NCI-H774 (cell line): ENCODE measurements at places on chromosomes 13 and 19.

DNA sequence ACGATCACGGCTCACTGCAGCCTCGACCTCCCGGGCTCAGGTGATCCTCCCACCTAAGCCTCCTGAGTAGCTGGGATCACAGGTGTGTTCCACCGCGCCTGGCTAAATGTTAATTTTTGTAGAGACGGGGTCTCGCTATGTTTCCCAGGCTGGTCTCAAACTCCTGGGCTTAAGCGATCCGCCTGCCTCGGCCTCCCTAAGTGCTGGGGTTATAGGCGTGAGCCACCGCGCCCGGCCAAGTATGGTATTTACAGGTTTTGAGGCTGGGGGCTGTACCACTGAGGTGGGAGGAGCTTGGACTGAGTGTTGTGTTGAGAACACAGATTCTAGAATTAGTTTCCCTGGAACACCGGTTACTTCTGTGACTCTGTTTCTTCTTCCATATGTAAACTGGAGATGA lies 452 bp upstream of the PPM1N start:
- no peak for DNase-seq

GRCh38 chr13:101727118-101727517 lies 274.6 kb downstream of the ITGBL1 start:
- no peak for DNase-seq

GRCh38 chr13:20401531-20401930 lies 124.1 kb downstream of the CRYL1 start:
- DNase-seq = no peak

- no peak for DNase-seq
Observed at GRCh38 chr19:16938211-16938610, 49.4 kb downstream of the F2RL3 start.

DNA sequence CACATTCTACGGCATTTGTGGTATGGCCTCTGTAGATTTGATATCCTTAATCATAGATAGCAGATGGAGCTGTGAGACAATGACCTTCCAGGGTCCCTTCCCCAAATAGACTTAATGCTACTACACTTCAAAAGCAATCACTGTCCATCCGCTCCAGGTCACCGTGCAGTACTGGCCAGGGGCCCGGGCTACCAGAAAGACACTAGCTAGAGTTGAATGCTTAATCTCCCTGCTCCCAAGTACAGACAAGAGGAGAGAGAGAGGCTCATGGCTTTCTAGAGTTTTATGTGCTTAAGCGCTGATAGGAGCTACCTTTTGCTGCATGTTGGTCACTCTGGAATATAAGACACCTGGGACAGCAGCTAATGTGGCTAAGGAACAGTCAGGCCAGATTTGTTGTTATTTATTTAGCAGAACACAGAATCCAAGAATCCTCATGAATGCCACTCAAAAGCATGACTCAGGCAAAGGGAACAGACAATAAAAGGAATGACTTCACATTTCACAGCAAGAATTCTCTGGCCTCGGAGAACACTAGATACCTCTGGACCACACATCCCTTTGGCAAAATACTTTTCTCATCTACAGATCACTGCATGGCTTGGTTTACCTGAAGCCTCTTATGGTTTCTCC lies 165.0 kb downstream of the LACC1 start:
- no peak for DNase-seq

DNA sequence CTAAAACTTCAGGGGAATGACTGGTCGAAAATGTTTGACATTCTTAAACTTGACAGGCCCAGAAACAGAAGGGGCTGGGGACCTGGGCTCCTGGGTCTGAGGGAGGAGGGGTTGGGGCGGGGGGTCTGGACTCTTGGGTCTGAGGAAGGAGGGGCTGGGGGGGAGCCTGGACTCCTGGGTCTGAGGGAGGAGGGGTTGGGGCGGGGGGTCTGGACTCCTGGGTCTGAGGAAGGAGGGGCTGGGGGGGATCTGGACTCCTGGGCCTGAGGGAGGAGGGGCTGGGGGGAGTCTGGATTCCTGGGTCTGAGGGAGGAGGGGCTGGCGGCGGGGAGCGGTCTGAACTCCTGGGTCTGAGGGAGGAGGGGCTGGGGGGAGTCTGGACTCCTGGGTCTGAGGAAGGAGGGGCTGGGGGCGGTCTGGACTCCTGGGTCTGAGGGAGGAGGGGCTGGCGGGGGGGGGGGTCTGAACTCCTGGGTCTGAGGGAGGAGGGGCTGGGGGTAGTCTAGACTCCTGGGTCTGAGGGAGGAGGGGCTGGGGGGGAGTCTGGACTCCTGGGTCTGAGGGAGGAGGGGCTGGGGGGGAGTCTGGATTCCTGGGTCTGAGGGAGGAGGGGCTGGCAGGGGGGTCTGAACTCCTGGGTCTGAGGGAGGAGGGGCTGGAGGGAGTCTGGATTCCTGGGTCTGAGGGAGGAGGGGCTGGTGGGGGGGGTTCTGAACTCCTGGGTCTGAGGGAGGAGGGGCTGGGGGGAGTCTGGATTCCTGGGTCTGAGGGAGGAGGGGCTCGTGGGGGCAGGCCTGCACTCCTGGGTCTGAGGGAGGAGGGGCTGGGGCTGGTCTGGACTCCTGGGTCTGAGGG lies 5.5 kb upstream of the KLK6 start:
- DNase-seq = no peak

GRCh38 chr13:113152984-113153809 lies 5.3 kb upstream of the PROZ start:
- DNase-seq = peak; percentile 62

GRCh38 chr19:44931541-44931940 lies 10.5 kb upstream of the APOC4 start:
- no peak for DNase-seq

- no peak for DNase-seq
Observed at GRCh38 chr19:8831832-8832131, 322 bp downstream of the ZNF558 start.

DNA sequence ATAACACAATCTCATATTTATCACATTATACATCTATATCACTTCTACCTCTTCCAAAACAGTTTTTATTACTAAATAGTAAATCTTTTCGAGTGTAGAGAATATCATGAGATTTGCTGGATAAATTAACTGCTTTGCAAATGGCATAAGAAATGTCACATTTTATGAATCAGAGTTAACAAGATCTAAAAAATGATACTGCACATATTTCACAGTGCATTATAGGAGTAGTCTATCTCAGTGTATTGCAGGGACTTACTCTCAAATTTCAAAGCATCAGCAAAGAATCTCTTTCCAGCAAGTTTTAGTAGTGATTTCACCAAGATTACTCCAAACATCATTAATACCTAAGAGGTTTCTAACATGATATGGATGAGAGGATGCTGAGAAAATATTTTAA lies 687.1 kb upstream of the SLITRK1 start:
- DNase-seq = no peak

DNA sequence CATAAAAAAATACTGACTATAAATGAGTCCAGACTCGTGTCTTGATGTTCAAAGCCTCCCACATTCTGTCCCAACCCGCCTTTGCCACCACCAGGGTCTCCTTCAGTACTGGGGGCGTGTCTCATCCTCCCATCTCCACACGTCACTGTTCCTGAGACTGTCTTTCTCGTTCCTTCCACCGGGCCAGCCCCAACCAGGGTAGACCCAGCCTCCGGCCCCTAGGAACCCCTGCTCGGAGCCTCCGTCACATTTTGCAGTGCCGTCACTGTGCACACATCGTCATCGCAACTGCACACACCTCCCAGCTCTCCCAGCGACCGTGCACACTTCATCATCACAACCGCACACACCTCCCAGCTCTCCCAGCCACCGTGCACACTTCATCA lies 73.4 kb downstream of the SPACA7 start:
- DNase-seq = no peak

- no peak for DNase-seq
Observed at GRCh38 chr19:54399189-54399588, 16.1 kb upstream of the TTYH1 start.

DNA sequence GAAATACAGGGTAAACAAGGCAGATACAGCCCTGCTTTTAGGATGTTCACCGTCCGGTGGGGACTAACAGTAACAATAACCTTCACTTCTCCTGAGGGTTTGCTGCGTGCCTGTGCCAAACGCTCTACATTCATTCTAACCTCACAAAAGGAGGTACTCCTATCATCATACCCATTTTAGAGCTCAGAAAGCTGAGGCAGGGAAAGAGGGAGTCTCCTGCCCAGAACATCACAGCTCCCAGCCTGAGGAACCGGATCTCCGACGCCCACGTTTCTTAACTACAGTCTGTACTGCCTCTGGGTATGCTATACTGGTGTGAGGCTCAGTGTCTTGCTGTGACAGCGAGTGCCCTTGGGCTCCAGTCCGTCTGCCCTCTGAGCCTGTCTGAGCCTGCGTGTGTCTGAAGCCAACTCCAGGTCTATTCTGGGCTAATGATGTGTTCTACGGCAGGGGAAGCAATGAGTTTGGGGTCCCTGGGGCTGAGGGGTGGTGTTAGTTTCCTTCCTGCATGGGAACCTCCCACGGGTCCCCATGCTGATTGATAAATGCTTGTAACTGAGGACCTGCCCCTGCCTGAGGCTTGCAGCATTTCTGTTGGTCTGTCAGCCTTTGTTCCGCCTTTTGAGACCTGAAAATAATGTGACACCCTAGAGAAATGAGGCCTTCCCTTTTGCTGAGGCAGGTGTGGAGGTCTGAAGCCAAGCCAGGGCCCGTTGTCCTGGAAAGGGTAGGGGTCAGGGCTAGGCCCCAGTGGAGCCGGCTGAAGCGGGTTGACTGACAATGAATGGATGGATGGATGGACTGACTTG lies 4.9 kb downstream of the LIPE start:
- no peak for DNase-seq

GRCh38 chr13:71274923-71275608 lies 591.9 kb downstream of the DACH1 start:
- no peak for DNase-seq

GRCh38 chr13:96783511-96783910 lies 210.8 kb downstream of the OXGR1 start:
- no peak for DNase-seq

GRCh38 chr19:5354403-5354802 lies 13.8 kb upstream of the PTPRS start:
- no peak for DNase-seq

- DNase-seq = peak; percentile 23
Observed at GRCh38 chr13:27022571-27023311, 148.9 kb downstream of the USP12 start.

DNA sequence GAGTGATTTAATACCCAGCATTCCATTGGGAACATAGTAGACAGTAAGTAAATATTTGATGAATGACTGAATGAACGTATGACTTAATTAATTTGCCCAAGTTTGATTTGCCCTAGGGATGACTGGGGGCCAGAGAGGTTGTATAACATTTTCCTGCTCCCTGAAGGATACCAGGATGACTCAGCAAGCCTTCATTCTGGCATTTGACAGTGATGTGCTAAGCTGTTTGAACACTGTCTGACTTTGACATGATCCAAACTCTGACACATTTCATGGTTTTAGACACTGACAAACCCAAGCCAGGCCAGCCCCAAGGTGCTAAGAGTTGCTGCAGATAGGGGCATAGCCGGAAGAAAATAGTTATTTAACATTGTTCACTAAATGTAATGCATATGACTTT lies 53.4 kb upstream of the KLF12 start:
- no peak for DNase-seq

- DNase-seq = no peak
Observed at GRCh38 chr13:95647321-95647720, 2.8 kb upstream of the DZIP1 start.

- no peak for DNase-seq
Observed at GRCh38 chr13:84086847-84087162, 204.5 kb upstream of the SLITRK1 start.

DNA sequence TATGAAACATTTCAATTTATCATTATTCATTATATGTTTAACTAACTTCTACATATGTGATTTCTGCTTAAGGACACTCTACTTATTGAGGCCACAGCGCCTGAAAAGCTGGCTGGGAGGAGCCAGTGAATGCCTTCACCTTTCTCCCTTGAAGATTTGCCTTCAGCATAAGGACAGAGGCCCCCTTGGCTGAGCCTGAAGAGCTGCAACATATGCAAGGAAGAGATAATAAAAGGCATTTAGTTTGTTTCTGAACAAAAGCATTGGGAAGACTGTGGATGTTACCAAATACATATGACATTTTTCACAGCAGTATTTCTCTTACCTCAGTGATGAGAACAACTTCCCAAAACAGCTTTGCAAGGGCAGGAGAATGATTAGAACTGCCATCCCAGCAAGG lies 92.1 kb downstream of the ABCC4 start:
- no peak for DNase-seq

DNA sequence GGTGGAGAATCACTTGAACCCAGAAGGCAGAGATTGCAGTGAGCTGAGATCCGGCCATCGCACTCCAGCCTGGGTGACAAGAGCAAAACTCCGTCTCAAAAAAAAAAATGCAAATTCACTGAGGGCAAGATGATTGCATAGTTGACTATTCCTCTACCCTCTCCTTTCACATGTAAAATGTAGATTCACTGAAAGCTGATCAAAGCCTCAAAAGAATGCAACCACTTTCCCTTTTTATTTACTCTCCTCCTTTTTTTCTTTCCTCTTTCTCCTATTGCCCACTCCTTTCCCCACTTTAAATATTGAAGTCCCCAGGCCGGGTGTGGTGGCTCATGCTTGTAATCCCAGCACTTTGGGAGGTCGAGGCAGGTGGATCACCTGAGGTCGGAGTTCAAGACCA lies 6.3 kb downstream of the TEX101 start:
- DNase-seq = no peak

- peak; percentile 55 for DNase-seq
Observed at GRCh38 chr19:55146078-55146704, 2.8 kb downstream of the TNNT1 start.

GRCh38 chr13:95862408-95862807 lies 185.5 kb downstream of the DNAJC3 start:
- DNase-seq = no peak

GRCh38 chr19:34265221-34265650 lies 10.9 kb downstream of the GARRE1 start:
- DNase-seq = no peak

GRCh38 chr13:85853161-85853894 lies 54.1 kb upstream of the SLITRK6 start:
- DNase-seq = no peak

GRCh38 chr13:88112526-88112925 lies 441.4 kb downstream of the SLITRK5 start:
- DNase-seq = no peak

- no peak for DNase-seq
Observed at GRCh38 chr13:111482806-111483620, 162.6 kb downstream of the TEX29 start.

GRCh38 chr13:21434588-21434987 lies 24.5 kb downstream of the ZDHHC20 start:
- no peak for DNase-seq

DNA sequence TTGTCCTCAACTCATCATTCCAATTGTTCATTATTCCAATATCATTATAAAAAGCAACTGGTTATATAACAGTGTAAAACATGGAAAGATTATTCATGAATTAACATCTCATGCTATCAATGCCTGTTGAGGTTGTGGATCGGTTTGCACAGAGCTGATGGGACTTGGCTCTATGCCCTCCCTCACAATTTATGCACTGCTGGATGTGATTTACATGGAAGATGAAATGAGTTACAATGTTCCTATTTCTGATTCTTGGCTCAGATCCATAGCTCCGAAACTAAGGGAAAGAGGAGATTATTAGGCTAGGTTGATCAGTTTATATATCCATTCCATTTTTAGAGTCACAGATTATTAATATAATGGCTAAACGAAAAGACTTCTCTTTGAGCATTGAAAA lies 38.6 kb downstream of the SCEL start:
- no peak for DNase-seq
